ENCODE measurements at places on chromosomes 11 and 22.

- peak; percentile 58 for DNase-seq
Measured at GRCh38 chr11:76049511-76049910, 156.8 kb downstream of the WNT11 start.

DNA sequence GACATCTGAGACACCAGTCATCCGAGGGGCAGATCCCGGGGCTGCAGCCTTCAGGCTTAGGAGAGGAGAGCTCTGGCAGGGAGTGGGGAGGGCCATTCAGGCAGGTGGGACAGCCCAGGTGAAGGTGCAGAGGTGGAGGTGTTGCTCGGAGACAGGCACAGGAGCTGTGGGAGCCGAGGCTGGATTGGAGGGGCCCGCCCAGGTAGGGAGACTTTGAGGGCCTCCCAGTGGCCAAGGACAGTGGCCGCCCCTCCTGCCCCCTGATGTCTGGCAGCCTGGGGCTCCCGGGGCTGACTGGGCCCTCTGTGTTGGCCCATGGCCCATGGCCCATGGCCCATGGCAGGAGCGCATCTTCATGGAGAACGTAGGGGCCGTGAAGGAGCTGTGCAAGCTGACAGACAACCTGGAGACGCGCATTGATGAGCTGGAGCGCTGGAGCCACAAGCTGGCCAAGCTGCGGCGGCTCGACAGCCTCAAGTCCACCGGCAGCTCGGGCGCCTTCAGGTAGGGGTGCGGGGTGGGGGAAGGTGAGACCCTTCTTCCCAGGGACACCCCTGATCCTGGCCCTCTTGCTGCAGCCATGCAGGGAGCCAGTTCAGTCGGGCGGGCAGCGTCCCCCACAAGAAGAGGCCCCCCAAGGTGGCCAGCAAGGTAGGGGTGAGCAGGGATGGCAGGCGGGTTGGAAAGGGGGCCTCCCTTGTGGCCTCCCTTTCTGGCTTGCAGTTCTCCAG lies 13.3 kb downstream of the TMEM258 start:
- DNase-seq: no peak

DNA sequence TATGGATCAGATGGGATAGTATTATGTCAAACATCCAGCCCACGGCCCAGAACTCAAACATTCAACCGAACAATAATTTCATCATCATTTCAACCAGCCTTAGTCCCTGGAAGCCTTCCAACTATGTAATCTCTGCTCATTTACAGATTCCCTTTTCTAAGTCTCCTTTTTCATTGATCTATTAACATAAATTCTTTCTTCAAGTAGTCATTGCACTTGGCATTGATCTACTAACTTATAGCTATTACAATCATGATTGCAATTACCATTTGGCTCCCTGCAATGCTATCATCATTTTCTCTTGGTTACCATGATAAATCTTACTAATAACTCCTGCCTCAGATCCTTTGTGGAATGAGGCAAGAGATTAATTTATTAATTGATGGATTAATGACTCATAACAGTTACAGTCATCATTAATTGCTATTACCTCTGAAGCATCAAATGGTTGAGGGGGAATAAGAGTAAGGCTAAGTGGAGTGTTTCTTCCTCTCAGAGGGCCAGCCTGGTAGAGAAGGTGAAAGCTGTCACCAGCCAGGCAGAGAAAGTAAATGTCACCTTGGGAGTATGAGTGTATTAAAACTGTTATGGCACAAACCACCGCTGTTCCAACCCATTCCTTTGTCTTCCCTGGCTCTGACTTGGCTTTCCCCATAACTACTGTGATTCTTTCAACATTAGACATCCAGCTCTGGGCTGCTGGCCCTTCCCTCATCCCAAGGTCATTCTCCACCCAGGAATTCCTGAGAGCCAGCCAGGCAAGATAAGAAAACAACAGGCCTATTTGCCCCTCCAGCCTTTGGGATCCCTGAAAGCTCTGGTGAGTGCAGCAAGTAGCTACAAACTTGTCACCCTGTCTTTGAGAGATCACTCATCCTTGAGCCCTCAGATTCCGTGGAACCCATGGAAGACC lies 174.7 kb downstream of the RRAS2 start:
- peak; percentile 1 for DNase-seq

DNA sequence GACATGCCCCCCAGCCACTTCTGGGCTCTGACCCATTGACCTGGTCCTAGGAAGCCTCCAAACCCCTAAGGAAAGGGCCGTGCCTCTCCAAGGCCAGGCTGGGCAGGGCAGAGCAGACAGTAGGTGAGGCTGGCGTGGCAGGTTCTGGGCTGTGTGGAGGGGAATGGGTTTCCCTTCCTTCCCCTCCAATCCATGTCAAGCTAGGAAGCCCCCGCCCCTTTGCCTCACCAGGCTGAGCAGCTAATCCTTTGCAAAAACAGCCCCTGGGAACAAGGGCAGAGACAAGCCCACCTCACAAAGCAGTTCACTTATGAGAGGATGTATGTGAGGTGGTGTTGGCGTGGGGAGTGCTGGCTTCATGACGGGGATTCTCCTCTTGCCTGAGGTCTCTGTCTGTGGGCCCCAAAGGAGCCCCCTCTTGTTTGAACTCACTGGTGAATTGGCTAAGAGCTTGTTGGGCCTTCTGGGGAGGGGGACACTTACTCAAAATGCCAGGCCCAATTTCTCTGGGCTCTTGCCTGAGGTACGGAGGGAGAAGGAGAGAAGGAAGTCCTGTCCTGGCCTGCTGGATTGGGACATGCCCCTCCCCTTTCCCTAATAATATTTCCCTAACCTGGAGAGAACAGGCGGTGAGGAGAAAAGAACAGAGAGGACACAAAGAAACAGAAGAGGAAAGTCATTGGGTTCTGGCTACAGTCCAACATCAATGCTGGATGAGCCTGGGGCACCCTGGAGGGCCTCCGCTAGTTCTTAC lies 1.6 kb upstream of the TRIM29 start:
- DNase-seq: no peak

GRCh38 chr11:65401073-65401802 lies 14.8 kb downstream of the FRMD8 start:
- DNase-seq: no peak

DNA sequence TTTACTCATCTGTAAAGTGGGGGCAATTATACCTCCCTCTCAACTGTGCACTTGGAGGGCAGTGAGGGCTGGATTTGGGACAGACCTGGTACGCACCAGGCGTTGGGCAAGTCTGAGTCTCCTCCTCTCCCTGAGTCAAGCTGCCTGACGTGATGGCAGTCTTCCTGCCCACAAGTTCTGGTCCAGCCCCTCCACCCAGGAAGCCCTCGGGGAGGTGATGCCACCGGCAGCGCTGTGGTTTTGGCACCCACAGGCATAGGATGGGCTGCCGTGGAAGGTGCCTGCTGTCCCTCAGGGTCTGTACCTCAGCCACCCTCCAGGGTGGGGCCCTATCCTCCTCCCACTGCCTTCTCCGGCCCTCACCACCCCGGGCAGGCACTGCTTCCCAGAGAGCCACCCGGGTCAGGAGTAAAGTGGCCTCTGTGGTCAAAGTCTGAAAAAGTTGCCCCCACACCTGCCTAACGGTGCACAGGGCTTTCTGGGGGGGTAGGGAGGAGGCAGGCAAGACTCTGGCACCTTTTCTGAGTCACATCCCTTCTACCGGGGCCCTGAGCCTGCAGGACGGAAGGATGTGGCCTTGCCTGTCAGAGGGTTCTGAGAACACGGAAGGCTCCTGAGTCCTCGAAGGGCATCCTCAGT lies 6.5 kb upstream of the APOBEC3H start:
- no peak for DNase-seq

DNA sequence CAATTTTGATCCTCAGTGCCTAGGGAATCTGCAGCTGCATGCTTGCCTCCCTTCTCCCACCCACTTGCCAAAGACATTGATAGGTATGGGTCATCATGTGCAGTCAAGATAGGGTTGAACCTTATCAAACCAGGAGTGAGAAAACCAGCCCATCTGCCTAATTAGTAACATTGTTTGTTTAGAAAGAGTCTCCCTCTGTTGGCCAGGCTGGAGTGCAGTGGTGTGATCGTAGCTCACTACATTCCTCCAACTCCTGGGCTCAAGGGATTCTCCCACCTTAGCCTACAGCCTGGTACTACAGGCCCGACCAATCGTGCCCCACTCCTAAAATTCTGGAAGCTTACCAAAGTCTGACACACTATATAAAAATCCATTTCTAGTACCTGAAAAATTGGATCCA lies 4.6 kb downstream of the C11orf71 start:
- DNase-seq: no peak

- DNase-seq: peak; percentile 8
Measured at GRCh38 chr11:90288212-90288821, 65.5 kb upstream of the CHORDC1 start.

DNA sequence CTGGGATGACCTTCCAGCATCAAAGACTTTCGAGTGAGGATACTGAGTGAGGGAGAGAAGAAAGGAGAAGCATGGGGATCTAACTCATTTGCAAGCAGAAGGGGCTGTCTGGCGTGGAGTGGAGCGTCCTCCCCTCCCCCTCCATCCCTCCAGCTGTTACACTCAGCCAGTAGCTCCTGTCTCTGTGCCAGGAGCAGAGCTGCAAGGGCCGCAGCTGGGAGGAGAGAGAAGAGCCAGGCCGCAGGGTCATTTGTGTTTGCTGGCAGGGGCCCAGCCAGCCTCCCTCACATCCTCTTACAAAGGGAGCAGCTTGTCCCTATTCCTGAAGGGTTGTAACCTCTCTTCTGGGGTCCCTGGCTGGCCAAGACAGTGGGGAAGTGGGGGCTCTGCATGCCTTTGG lies 57.9 kb downstream of the NECTIN1 start:
- peak; percentile 63 for DNase-seq

- no peak for DNase-seq
Measured at GRCh38 chr11:47111318-47111804, 65.3 kb downstream of the ARFGAP2 start.

- DNase-seq: no peak
Measured at GRCh38 chr11:12505183-12505582, 127.8 kb downstream of the PARVA start.

- DNase-seq: no peak
Measured at GRCh38 chr11:38043060-38043459, 1445.0 kb upstream of the RAG2 start.

- DNase-seq: no peak
Measured at GRCh38 chr11:115677190-115677589, 173.0 kb upstream of the CADM1 start.

DNA sequence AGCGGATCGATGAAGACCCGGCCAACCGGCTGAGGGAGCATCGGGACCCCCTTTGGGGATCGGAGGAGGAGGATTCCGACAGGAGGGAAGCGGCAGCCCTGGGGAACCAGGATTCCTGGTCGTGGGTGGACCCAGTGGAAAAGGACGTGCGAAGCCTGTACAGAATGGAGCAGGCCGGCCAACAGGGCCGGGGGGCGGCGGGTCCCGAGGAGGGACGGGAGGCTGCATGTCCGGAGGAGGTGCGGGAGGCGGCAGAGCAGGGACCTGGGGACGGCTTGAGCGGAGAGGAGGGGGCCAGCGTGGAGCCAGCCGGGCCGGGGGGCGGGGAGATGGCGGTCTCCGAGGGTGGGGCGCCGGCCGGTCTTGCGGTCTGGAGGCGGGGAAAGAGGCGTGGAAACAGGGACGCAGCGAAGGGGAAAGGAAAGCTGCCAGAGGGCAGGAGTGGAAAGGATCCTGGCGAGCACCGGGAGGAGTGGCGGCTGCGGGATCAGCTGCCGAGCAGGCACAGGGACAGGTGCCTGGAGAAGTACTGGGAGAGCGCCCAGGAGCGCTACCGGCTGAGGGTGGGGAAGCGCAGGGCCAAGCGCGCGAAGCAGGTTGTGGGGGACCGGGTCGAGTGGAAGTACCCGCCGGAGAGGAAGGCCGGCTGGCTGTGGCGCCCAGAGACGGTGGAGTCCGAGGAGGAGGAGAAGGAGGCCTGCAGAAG lies at the start of gene ANO5:
Gene ANO5 (plus strand): TSS at position 444 of the 706 bp plus-strand sequence. CDS start 408 bp downstream, outside the sequence.
- no peak for DNase-seq

GRCh38 chr22:31651664-31652063 lies 10.4 kb downstream of the PISD start:
- DNase-seq: no peak

DNA sequence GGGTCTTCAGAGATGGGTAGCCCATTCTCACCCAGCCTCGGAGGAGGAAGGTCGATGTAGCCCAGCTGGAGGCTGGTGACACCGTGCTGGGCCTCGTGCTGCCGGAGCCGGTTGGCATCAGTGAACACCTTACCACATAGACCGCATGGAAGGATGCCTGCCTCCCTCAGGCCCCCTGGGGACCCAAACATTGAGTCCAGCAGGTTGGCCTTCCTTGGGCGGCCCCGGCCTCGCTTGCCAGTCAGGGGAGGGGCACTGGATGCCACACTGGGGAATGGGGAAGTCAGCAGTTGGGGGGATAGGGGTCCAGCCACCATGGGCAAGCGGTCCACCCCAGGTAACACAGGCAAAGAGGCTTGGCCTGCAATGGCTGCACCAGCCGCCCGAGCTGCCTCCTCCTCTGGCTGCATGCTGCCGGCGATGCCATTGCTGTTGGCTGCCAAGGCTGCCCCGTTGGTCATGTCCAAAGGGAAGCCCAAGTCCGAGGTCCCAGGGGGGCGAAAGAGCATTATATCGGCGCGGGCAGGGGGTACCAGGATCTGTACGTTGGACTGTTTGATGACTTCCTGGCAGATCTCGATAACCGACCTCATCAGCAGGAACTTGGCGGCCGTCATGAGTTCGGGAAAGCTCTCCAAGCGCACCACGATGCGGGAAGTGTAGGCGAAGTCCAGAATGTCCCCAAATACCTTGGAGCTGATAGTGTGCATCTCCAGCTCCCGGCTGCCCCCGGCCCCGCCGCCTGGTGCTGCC lies 1.4 kb downstream of the PATZ1 start:
- peak; percentile 56 for DNase-seq

DNA sequence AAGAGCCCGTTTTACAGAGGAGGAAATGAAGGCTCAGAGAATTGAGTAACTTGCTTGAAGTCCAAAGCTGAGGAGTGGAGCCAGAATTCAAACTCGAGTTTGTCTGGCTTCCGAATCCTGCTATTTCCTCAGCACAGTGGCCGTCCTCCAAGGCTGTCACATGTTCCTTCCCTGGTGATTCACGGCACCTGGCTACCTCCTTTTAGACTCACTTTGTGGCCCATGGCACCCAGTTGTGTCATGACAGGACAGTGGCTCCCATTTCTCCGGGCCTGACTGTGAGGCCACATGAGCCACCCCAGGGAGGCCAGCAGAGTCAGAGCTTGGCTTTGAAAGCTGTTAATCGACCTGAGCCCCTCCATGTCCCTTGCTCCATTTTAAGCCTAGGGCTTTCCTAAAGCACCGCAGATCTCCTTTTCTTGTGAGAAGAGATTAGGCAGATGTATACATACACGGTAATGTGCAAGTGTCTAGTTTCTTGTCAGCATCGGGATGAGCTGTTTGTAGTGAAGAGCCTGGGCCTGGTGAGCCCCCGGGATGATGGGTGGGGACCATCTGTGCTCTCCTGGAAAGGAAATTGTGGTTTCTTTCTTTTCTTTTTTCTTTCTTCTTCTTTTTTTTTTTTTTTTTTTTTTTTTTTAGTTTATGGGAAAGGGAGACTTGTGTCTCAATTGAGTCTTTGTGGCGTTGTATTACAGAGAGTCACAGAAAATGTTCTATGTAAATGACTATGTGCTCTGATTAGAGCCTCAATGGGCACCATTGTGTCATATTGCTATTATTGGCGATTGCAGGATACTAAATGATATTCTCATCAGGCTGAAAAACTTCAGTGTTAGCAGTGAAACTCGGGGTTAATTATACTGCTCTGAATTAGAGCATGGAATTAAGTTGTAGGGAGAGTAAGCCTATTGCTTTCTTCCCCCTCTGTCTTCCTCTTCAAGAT lies 54.8 kb downstream of the PTPRJ start:
- DNase-seq: no peak

GRCh38 chr11:69195824-69196782 lies 40.4 kb downstream of the SMIM38 start:
- no peak for DNase-seq

- DNase-seq: peak; percentile 79
Measured at GRCh38 chr11:45264839-45265515, 21.2 kb downstream of the SYT13 start.
